ENCODE measurements at places on chromosomes 7 and 10.

GRCh38 chr7:105387508-105388355, 989 bp downstream of the SRPK2 start:
- no peak for DNase-seq

GRCh38 chr7:31825576-31825975, 138.6 kb downstream of the PPP1R17 start:
- no peak for DNase-seq

GRCh38 chr7:116165717-116166116, 44.6 kb upstream of the TES start:
- DNase-seq, result no peak

GRCh38 chr7:23938937-23939552, 229.0 kb downstream of the STK31 start:
- DNase-seq, result no peak

GRCh38 chr7:114934713-114935112, 12.8 kb downstream of the MDFIC start:
- DNase-seq, result no peak

DNA sequence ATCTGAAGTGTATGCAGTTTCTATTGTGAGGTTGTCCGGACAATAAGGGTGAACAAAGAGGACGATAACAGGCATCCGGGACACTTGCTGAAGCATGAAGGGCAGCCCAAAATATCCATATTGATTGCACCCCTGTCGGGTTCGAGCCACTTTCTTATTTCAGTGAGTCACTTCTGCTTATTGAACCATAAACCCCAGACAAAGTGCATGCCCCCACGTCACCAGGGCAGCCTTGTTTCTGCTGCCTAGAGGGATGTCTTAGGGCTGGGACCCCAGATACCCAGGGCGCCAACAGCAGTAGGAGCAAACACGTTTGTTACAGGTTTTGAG, 175.3 kb upstream of the LYZL1 start:
- no peak for DNase-seq

- DNase-seq, result no peak
These were observed 1.4 kb downstream of the HPS1 start for GRCh38 chr10:98445200-98445812.

DNA sequence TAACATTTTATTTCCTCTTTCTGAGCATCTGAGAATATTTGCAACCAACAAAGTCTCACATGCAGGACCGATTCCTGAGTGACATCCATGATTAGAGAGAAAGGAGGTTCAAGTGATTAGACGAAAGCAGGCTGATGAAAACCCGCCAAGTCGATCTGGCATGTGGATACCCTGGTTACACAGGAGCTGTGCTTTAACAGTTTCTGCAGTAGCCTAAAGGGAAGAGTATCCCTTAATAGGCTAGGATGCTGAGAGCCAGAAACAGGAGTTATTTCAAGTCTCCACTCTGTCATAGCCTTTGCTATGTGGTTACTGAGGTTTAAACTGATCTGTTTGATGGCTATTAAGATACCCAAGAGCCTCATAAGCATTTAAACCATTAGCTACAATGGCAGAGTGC, 82.5 kb downstream of the PRKCQ start:
- no peak for DNase-seq
